ENCODE measurements at places on chromosomes 5 and 9.
A peak's percentile ranks its signal among the peaks of the same experiment; 100 is the strongest.

DNA sequence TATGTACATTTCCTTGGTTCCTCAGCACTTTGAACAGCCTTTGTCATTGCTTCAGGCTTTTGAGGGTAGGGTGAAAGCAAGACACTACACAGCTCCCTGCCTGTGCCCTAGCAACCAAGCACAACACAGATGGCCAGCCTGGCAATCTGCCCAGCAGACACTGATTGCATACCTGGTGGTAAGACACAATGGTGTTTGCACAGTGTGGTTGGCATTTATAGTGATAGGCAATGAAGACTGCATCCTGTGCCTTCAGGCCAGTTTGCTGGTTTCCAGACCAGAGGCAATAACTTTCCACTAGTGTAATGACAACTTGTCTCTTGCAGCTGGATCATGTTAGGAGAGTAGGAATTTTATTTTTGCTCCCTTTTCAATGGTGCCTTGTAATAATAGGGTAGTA, 144.5 kb upstream of the TNC start:
- peak; percentile 87 for DNase-seq

DNA sequence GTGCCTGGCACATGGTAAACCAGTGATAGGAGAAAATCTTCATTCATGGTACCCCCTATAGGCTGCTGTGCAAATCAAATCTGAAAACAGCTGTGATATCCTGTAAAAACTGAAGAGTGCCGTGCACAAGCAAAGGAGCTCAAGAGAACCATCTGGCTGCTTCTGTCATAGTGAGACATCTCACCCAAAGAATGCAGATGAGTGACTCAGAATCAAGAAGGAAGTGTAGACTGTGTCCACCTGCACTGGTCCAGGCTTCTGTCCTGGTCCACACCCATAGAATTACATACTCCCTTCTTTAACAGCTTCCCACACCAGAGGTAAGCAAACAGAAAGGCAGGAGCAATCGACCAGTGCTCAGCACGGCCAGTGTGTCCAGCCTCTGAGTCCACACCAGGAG, 195.9 kb downstream of the ASTN2 start:
- DNase-seq: no peak

DNA sequence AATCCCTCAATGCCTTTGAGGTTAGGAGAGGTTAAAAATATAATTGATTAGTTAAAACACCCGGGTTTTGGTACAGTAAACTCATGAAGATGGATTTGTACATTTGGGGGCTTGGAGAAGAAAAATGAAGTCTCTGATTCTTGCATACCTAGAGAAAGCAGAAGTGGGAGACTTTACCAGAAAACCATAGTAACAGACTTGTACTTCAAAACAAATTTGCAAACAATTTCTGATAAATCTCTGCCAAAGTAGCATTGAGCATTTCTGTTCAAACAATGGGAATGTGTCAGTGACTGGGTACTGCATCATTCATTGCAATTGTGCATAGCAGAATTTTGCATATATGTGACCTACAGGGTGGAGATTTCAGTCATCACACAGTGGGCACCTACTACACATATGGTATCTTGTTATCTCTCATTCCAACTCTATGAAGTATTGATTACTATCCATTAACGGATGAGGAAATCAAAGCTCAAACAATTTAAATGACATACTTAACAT, 256.9 kb downstream of the PLK2 start:
- DNase-seq: no peak

- no peak for DNase-seq
Observed at GRCh38 chr5:88882276-88883038, 527 bp downstream of the MEF2C start.

GRCh38 chr5:97121848-97122247, 20.6 kb downstream of the LIX1 start:
- DNase-seq: no peak

DNA sequence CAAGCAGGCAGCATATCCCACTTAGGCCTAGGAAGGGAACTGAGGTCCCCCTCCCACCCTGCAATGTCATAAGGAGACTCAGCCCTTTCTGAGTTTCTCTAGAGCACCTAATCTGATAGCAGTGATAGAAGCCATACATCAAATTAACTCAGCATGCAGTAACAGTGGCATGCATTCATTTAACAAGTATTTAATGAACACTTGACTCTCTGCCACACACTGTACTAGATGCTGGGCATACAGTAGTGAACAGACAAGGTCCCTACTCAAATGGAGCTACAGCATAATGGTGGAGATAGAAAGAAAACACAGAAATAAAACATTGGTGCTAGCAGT, 58.6 kb downstream of the SLC22A5 start:
- no peak for DNase-seq

DNA sequence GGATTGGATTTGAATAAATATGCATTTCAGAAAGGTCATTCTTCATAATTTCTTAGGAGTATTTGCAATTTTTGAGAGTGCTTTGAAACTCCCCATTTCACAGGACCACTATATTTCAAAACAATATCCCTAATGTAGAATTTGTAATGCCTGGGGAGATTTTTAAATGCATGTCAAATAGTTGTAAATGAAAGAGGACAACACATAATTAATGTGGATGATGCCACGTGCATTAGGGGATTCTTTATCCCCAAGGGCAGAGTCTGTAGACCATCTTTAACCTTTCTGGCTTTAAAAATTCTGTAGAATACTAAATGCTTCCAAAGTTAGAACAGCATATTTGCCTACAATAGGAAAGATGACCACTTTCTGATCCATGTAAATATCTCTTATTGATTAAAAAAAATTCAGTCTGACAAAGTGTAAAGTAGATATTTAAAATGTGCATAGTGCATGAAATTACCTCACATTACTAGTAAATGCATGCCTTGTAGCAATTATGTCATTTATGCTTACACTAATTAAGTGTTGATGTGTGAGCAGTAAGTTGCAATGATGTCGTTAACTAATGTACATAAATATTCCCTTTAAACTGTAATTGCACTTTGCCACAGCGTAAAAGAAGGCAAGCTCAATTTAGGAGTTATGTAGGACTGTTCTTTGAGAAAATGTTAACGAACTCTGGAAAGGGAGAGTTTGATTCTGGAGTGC, 416.1 kb downstream of the PSAT1 start:
- no peak for DNase-seq

DNA sequence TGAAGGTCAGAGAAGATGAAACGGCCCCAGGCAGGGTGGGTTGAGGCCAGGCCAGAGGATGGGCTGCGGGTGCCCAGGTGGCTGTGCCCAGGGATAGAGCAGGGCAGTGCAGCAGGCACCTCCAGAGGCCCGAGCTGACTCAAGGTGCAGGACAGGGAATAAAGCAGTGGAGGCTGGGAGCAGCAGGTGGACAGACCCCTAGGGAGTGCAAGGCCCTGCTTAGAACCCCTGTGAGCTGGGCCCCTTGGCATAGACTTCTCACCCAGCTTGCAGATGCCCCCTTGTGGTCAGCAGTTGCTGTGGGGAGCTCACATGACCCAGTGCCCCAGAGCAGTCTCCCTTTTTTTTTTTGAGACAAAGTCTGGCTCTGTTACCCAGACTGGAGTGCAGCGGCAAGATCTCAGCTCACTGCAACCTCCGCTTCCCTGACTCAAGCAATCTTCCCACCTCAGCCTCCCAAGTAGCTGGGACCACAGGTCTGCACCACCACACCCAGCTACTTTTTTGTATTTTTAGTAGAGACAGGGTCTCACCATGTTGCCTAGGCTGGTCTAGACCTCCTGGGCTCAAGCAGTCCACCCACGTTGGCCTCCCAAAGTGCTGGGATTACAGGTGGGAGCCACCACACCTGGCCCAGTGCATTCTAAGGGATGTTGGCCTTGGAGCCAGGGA, 118.8 kb downstream of the WNK2 start:
- peak; percentile 28 for DNase-seq

GRCh38 chr5:1204693-1205242, 3.4 kb downstream of the SLC6A19 start:
- DNase-seq: no peak

DNA sequence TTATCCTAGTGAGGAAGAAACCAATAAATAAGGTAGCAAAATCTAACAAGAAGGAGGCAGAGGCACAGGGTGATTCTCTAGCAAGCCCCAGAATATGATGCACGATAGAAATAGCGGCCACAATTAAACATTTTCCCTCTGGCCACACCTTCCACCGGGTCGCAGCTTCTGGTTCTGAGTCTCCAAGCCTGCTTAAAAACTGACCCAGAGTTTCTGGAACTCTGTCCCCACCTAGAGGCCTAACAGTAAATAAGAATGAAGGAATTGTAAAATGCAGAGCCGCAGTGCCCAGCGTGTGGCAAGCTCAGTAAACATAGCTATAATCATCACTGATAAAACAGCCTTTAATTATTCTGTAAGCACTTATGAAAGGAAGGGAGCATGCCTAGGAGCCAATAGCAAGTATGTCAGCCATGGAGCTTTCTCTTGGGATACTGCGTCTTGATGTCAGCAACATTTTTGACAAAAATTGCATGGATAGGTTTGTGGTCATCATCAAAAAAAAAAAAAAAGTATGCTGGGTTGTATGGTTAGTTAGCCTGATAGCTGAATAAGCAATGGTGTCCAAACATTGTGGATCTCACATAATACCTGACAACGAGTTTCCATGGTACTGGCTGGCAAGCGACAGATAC, 465.5 kb downstream of the DNAH5 start:
- peak; percentile 33 for DNase-seq

GRCh38 chr9:129884220-129885017, 49.2 kb downstream of the USP20 start:
- peak; percentile 84 for DNase-seq

DNA sequence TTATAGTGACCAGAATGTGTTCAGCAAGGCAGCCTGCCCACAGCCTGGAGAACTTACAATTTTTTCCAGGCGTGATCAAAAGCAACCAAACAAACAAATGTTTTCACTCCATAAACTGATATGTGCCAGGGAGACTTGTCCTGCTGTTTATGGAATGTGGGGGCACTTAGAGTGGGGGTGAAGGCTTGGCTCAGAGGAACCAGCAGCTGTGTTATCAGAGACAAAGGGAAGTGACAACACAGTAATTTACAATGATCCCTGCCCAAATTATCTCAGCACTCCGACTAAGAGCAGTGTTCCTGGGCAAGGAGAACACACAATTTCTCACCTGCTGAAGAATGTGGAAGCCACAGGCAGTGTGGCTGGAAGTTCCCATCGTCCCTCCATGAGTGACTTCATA, 429.1 kb upstream of the IRX4 start:
- no peak for DNase-seq

DNA sequence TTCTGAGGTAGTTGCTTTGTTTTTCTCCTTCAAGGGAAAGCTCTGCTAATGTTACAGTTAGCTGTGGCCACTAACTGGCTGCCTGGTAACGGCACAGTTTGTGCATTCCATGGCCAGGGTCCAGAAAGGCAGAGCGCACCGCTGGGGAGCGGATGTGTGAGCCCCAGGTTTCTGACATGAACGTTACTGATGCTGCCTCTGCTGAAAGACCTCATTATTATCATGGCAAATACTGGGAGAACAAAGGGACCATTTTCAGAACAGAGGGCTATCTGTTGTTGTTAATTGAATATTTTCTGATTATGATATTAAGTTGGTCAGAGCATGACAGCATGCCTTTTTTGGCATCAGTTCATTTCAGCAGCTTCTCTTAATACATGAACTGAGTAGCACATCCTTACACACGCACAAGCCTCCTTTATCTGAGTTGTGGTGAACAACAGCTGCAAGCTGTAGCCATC, 134.1 kb downstream of the NUDT12 start:
- DNase-seq: peak; percentile 60

DNA sequence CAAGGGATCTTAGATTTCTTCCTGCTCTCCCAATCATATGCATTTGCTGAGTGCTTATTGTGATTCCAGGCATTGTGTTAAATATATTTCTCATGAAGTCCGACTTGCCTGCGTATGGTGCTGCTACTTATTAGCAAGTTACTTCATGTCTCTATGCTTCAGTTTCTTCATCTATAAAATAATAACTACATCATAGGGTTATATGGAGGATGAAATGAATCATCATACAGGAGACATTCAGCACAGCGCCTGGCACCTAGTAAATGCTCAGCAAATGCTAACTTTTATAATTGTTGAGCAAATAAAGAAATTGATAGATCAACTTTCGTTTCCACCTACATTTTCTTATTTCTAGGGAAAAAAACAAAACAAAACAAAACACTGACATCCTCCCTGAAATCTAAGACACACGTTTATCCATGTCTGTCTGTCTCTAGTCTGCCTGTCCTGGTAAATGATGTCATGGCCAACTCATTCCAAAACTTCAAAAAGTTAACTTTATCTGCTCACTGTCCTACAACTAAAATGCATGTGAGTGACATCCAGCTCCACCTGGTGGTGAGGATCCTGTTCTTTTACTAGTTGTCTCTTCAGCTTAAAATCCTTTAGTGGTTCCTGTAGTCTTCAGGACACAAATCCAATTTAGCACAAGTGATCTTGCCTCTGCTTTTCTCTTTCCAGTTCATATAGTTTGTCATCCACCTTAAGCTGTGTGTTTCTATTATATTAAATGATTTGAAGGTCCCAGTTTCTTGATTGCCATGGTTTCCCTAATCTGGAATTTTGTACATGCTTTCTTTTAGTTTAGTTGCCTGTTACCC, 27.7 kb downstream of the PPP3R2 start:
- DNase-seq: peak; percentile 37

DNA sequence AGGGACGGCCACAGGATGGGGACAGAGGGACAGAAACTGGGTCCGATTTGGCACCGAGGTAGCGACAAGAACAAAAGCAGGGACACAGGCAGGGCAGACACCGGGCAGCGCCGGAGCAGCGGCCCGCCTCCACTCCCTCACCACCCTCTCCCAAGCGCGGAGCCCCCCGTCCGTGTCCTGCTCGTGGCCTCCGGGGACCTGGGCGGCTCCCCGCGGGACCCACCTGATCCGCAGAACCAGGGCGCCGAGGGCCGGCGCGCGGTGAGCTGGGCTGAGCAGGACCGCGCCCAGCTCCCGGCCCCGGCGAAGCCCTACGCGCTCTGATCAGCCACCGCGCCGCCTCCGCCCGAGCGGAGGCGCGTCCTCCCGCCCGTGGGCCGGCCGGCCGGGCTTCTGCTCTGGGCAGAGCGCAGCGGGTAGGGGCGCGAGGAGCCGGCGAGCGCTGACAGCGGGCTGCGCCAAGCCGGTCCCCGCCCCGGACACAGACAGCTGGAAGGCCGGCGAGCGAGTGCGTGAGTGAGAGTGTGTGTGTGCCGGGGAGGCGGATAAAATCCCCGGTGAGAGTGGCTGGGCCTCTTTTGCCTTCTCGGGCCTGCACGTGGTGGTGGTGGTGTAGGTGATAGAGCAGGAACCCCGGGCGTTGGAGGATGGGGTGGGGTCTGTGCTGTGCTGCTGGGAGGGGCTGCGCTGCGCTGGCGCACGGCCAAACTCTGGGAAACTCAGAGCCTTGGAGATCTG, at the start of gene GGTA1:
Gene GGTA1, minus strand, starts transcription at position 418 of the 738 bp plus-strand sequence. CDS start 31,922 bp downstream, outside the sequence.
- DNase-seq: peak; percentile 43

DNA sequence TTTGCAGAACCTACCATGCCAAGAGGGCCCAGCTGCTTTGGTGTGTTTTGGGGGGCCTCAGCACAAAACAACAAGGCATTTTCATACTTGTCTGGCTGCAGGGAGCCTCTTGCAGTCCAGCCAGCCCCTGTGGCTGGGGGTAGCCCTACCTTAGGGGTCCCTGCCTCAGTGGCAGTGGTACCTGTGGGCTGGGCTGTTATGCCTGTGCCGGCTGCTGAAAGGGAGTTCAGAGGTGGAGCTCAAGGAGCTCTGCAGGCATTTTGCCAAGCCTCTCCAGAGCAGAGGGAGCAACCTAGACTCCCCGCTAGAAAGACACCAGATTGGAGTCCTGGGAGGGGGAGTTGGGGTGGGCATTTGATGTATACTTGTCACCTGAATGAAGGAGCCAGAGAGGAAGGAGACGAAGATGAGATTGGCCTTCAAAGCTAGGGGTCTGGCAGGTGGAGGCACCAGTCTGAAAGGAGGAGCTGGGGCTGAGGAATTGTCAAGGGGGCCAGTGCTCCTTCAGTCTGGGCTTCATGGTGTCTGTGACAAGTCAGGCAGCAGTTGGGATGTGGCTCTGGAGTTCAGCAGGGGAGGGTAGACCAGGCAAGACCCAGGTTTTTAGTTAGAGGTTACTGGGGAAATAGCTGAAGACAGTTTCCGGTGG, 1.5 kb downstream of the SHROOM1 start:
- no peak for DNase-seq
